ENCODE measurements at places on chromosomes 7 and 10.

DNA sequence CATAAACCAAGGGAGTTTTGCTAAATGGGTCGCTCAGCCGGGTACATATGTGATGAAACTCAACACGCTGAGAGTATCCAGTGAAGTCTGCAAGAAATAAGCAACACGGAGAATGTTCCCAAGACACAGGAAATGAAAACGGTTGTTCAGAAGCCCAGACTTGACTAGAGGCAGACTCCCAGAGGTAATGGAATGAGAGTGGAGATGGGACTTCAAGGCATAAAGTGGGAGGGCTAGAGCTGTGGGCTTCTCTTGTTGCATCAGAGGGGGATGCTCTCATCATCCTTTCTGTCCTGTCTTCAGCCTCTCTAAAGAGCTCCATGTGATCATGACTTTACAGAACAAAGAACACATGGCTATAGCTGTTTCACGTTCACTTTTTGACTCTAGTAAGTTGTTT is 88.3 kb downstream of the BAMBI start:
- no peak for DNase-seq

- no peak for DNase-seq
These were observed 223.4 kb downstream of the MGMT start for GRCh38 chr10:129690248-129691070.

- no peak for DNase-seq
These were observed 46.1 kb downstream of the MAGI2 start for GRCh38 chr7:79407351-79407750.

GRCh38 chr10:96233959-96234358 is 37.4 kb downstream of the BLNK start:
- DNase-seq: no peak

GRCh38 chr10:98852686-98853085 is 383.0 kb downstream of the HPSE2 start:
- no peak for DNase-seq

DNA sequence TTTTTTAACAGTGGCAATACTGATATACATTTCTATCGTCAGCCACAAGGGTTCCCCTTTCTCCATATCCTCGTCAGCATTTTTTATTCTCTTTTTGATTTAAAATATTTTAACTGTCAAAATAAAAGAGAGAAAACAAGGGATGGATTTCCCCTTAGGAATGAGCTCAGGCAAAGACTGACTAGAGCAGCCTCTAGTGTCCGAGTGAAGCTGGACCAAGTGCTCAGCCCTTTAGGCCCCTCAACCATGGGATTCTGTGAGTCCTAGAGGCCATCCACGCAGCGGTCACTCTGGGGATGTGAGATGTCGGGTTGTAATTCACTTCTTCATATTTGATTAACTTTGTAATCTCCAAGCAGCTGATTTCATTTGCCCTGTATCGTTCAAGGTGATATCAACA is 137.4 kb upstream of the RNF32 start:
- DNase-seq: no peak

- DNase-seq: no peak
These were observed 230.9 kb downstream of the DNAJB6 start for GRCh38 chr7:157567666-157568065.

- no peak for DNase-seq
These were observed 215.6 kb downstream of the DOCK4 start for GRCh38 chr7:111990643-111991042.

GRCh38 chr7:158414486-158414961 is 173.1 kb downstream of the PTPRN2 start:
- DNase-seq: no peak

- DNase-seq: no peak
These were observed 61.4 kb downstream of the BICC1 start for GRCh38 chr10:58574058-58574457.

GRCh38 chr10:95290461-95291364 is at the start of gene PDLIM1:
Gene PDLIM1 (minus strand): TSS chr10:95291003. CDS start chr10:95290915, 88 bp downstream.
- peak; percentile 23 for DNase-seq

- DNase-seq: no peak
These were observed at the start of gene LRRC4 for GRCh38 chr7:128030654-128031611. Gene LRRC4 (minus strand): TSS chr7:128031437. CDS start chr7:128030640, 797 bp downstream.

DNA sequence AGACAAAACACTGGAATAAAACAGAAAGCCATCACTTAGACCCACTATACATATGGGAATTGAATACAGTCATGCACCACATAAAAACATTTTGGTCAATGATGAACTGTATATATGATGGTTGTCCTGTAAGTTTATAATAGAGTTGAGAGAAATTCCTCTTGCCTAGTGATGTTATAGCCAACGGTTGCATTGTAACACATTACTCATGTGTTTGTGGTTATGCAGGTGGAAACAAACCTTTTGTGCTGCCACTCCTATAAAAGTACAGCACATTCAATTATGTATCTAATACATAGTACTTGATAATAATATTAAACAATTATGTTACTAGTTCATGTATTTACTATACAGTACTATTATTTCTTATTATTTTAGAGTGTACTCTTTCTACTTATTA is 381.2 kb upstream of the MBL2 start:
- no peak for DNase-seq

DNA sequence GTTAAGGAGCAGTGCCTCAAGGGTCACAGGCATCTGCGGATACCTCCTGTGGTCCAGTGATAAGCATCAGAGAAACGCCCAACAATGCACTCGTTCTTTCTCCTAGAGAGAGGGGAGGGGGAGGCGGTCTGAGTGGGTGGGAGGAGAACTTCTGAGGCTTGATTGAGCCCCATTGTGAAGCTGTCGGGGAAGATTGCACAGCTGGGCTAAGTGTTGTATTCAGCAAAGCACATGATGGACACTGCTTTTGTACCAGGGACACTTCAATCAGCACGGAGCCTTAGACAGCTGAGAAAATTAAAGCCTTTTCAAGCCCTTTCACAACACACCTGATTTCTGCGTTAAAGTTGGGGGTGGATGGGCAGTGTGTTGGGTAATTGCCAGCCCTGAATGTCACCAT is 230.3 kb upstream of the GHITM start:
- DNase-seq: no peak

GRCh38 chr7:133822001-133822641 is 305.0 kb upstream of the LRGUK start:
- no peak for DNase-seq

DNA sequence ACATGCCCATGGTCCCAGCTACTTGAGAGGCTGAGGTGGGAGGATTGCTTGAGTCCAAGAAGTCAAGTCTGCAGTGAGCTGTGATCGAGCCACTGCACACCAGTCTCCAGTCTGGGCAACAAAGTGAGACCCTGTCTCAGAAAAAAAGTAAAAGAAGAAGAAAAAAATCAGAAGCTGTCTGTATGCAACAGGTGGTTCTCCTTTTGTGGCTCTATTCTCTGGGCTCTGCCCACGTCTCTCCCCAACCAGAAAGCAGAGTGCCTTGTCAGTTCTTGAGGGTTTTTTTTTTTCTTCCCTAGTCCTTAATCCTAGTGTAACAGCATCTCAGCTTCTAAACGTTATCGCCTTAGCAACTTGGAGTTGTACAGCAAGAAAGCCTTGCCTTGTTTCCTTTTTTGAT is 89.5 kb downstream of the PRKCQ start:
- no peak for DNase-seq

GRCh38 chr10:5566614-5567013 is 41.9 kb downstream of the CALML3 start:
- peak; percentile 54 for DNase-seq

GRCh38 chr10:95998255-95998784 is 45.1 kb upstream of the CCNJ start:
- DNase-seq: no peak

DNA sequence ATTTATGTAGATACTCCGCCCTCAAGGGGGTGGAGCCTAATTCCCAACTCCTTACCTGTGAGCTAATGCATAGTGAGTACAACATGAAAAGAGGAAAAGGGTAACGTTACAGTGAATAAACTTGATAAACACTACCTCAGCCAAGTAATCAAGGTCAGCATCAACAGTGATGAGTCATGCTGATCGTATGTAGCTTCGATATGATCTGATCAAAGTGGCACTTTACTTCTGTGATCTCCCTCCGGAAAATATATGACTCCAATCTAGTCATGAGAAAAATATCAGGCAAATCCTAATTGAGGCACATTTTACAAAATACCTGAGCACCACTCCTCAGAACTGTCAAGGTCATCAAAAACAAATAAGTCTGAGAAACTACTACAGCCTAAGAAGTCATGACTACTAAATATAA is 70.4 kb downstream of the VTI1A start:
- DNase-seq: no peak

DNA sequence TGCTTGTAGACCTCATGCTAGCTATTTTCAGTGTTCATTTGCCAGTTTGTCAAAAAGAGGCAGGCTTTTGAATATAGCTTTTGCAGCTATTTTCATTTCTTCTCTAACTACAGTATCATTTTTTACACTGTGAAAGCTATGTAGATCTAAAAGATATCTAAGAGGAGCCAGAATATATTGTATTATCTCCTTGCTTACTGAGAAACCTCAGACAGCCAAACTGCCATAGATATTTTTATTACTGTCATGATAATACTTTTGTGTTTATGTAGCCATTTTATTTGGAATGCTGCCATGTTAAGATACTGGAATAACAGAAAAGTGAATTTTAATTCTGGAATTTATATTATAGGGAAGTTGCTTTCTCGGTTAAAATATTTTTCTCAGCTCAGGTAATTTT is 37.2 kb downstream of the ANKIB1 start:
- DNase-seq: no peak

DNA sequence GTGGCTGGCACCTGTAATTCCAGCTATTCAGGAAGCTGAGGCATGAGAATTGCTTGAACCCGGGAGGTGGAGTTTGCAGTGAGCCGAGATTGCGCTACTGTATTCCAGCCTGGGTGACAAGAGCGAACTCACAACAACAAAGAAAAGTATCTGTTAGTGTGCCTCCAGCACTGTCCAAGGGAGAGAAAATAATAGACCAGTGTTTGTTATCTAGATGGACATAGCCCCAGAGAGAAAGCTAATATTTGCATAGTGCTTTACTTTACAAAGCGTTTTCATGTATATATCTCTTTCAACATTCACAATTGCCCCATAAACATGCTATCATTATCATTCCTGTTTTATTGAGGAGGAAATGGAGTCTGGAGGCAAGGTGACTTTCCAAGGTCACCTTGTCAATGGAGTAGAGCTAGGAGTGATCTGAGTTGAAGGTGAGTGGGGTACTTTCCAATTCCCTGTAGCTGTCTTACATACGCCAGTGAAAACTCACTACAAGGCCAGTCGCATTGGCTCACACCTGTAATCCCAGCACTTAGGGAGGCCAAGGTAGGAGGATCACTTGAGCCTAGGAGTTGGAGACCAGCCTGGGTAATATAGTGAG is 49.7 kb upstream of the KIF5B start:
- DNase-seq: no peak

DNA sequence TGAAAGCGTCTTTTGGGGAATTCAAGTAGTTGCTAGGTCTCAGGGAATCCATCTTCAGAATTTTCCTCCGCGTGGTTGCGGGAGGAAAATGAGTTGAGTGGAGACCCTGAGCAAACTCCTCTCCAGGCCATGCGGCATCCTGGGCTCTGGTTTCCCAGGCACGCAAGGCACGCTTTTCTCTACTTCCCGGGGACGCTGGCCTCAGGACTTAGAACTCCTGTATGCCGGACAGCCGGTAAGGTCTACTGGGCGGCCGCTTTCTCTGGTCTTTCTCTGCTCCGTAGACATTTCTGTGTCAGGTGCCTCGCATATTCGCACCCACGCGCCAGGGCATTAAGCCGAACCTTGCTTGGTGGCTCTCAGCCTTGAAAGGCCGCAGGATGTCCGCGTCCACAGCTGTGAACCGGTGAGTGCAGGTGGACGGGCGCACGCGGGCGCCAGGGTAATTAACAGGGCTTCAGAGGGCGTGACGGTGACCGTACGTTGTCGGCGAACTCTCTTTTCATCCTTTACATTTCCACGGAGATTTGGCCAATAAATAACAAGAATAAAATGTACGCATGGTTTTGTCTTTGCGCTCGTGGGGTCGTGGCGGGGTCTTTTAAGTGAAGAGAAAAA is 992 bp upstream of the RBM20 start:
- DNase-seq: no peak

DNA sequence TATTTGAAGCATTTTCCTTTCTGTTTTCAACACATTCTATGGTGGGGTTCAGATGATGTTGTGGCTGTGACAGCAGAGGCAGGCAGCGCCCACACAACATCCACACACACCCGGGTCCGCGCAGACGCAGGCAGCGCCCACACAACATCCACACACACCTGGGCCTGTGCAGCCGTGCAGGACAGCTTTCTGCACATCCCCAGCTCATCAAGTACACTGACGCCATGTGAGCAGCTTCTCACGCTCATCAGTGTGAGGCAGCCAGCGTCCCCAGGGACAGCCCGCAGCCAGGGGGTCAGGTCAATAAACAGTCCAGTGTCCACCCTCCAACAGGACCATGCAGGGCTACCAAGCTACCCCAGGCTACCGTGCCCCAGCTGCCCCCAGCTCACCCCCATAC is 272.8 kb upstream of the TCERG1L start:
- no peak for DNase-seq

- DNase-seq: no peak
These were observed 229.7 kb upstream of the PFKP start for GRCh38 chr10:2837674-2838073.

DNA sequence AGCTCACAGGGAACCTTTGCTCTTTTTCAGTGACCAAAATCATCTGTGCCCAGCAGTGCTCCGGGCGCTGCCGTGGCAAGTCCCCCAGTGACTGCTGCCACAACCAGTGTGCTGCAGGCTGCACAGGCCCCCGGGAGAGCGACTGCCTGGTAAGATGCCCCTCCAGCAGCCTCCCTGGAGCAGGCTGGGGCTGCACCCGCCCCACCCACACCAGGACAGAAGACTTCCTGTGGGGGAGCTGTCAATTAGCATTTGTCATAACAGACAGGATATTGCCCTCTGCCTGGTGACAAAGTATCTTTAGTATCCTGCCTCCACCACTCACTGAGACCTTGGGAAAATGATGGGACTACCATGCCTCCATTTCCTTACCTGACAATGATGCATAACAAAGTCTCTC is 133.7 kb downstream of the EGFR start:
- DNase-seq: no peak

DNA sequence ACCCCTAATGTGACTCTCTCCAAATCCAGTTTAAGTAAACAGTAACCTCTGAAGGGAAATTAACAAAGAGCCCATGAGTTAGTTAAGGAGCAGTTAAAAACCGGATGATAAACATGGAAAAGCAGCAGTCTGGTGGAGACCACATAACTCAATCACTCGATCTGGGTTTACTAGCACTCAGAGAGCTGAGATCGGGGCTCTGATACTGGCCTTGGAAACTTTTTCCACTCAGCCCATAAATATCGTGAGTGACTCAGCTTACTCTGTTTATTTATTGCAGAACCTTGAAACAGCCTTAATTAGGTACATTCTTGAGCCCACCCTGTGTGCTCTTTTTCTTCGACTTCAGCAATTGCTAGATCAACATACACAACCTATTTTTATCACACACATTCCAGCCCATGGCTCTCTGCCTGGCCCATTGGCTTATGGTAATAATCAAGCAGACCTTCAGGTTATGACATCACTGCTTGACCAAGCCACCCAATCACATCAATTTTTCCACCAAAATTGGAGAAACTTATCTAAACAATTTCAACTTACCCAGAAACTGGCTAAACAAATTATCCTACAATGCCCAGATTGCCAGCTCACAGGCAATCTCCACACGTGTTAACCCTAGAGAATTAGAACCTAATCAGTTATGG is 82.2 kb upstream of the GPR22 start:
- DNase-seq: no peak

- no peak for DNase-seq
These were observed 95.2 kb downstream of the PLCE1 start for GRCh38 chr10:94088926-94089381.

Data from CD4-positive, alpha-beta T cell treated with Interleukin-15 for 4 hours (primary cell).